Progenitor cell of endocrine pancreas (in vitro differentiated cells): ENCODE measurements at places on chromosomes 4 and X. TPM values are rescaled to one million over a fixed set of nuclear protein-coding genes. Genes with fewer than 3 reads are reported as not detected.

- DNase-seq = no peak
These were observed 120.6 kb upstream of the EDNRA start for GRCh38 chr4:147360301-147360700.

GRCh38 chr4:58749206-58749605, 1639.0 kb upstream of the IGFBP7 start:
- no peak for DNase-seq

DNA sequence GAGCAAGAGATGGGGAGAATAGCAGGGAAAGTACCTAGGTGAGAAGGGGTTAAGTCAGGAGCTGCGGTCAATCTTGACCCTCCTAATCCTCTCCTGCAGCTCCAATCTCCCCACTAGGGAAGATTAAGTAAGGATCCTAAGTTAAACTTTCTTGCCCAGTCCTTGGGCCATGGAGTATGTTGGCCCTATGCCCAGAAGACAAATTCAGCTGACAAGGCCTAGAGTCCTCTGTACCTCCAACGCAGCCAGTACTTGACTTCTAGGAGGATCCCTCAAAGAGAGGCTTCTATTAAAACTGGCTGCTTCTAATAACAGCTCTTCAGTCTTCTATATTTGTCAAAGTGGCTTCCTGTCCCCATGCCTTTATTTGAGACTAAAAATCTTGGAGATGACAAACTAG, 1.4 kb downstream of the CLDN2 start:
- no peak for DNase-seq

The RBMXL3 gene
- not detected in 2 replicates for total RNA-seq

- no peak for DNase-seq
These were observed 49.1 kb downstream of the TMEM165 start for GRCh38 chr4:55444827-55445226.
